T-helper 17 cell (primary cell): ENCODE measurements at places on chromosomes 4 and X.

- DNase-seq, result no peak
Measured at GRCh38 chr4:1627417-1628313, 56.4 kb downstream of the FAM53A start.

GRCh38 chr4:108056418-108056817 lies 66.7 kb downstream of the HADH start:
- DNase-seq, result no peak

GRCh38 chr4:23717528-23718248 lies 172.2 kb downstream of the PPARGC1A start:
- no peak for DNase-seq

GRCh38 chr4:156329779-156330178 lies 376.1 kb upstream of the CTSO start:
- DNase-seq, result no peak

- DNase-seq, result no peak
Measured at GRCh38 chr4:704198-704891, 1.3 kb upstream of the PCGF3 start.

- no peak for DNase-seq
Measured at GRCh38 chr4:56464581-56464980, 2.8 kb upstream of the SRP72 start.

- DNase-seq, result no peak
Measured at GRCh38 chrX:50428174-50428573, 42.5 kb downstream of the DGKK start.

DNA sequence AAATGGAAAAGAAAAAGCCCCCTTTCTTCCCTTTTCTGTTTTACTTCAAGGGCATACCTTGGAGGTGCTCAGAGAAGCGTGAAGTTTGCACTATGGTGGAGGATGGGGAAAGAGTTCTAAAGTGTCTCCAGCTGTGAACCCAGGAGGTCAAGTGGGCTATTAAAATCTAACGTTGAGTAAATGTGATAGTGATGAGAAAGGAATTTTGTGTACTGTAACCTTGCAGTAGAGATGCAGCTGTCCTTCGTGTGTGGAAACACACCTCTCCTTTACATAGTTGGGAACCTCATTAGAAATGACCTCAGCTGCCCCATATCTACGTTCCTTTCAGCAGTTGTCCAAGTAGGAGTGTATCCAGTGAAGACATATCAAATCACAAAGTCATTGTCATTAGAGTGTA lies 26.5 kb downstream of the ADH5 start:
- no peak for DNase-seq

- no peak for DNase-seq
Measured at GRCh38 chr4:7763106-7763505, 176.6 kb downstream of the AFAP1 start.

GRCh38 chr4:1356181-1356998 lies 9.4 kb downstream of the UVSSA start:
- no peak for DNase-seq

DNA sequence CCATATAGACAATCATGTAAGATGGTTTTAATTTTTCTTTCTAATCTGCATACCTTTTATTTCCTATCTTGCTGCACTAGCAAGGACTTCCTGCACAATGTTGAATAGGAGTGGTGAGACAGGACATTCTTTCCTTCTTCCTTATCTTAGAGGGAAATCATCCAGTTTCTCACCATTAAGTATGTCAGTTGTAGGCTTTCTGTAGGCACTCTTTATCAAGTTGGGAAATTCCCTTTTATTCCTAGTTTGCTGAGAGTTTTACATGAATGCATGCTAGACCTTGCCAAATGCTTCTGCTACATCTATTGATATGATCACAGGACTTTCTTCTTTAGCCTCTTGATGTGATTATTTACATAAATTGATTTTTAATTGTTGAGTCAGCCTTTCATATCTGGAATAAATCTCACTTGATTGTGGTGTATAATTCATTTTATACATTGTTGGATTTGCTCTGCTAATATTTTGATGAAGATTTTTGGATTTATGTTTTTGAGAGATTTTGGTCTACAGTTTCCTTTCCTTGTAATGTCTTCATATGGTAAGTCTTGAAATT lies 23.8 kb downstream of the RNF175 start:
- no peak for DNase-seq

DNA sequence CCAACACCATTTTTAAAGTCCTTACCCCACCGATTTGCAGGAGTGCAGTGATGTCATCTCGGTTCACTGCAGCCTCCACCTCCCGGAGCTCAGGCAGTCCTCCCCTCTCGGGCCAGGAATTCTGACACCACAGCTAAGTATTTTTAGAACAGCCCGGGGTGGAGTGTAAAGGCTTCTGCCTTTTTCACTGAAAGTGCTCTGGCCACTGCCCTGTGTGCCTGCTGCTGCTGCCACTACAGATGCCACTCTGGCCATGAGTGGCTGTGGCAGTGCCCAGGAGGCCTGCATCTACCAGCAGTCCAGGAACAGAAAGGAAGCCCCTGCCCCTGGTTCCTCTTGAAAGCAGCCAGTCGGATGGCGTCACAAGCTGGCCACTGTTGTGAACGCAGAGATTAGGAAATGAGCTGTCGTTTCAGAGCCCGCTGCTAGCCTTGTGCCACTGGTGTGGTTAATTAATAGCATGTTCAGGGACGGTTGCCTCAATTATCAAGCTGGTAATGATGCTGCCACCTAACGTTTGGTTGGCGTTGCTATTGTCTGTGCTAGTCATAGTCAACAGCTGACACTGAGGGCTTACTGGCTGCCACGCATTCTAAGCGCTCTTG lies 23.6 kb upstream of the TBC1D14 start:
- no peak for DNase-seq

GRCh38 chr4:26826721-26827120 lies 33.9 kb upstream of the STIM2 start:
- DNase-seq, result no peak

- DNase-seq, result no peak
Measured at GRCh38 chrX:45524296-45524695, 323.6 kb upstream of the DIPK2B start.

- DNase-seq, result no peak
Measured at GRCh38 chr4:148090503-148091476, 351.4 kb downstream of the NR3C2 start.

- DNase-seq, result no peak
Measured at GRCh38 chr4:183403486-183403885, 41.0 kb upstream of the CDKN2AIP start.

DNA sequence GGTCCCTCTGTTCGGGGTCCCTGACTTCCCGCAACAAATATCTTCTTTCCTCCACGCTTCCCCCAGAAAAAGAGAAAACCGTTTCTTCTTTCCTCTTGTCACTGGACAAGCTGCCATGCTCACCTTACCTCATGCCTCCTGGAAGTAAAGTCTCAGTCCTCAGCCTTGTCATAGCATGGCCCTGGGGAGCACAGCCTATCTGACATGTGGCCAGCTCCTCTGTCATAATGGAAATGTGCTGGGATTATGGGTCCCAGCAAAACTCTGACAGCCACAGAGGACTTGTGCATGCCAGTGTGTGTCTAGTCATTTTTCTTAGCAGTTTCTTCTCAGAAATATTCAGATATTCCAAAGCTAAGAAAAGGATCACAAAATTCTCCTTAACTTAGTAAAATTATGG lies 122.4 kb downstream of the AASDH start:
- DNase-seq, result no peak

DNA sequence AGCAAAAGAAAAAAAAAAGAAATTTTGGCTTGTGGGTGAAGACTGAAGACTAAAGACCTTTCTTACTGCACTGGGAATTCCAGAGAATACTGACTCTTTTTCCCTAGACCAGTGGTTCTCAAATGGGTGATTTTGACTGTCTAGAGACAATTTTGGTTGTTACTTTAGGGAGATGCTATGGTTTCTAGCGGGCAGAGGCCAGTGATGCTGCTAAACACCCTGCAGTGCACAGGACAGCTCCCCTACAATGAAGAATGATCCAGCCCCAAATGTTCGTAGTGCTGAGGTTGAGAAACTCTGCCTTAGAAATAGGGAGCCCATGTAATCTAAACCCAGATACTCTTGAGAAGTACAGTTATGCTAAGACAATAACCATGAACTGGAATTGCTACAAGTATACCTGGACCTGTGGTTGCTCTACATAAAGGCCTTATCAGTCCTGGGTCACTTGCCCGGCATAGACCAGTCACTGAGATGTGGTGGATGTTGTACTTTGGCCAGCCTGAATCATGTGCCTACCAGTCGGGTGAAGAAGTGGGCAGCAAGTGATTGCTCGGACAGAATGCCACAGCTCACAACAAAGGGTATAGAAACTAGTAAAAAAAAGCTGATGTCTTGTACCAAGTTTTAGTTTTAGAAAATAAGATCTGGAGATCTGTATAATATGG lies 16.0 kb downstream of the ARHGAP10 start:
- DNase-seq, result no peak

DNA sequence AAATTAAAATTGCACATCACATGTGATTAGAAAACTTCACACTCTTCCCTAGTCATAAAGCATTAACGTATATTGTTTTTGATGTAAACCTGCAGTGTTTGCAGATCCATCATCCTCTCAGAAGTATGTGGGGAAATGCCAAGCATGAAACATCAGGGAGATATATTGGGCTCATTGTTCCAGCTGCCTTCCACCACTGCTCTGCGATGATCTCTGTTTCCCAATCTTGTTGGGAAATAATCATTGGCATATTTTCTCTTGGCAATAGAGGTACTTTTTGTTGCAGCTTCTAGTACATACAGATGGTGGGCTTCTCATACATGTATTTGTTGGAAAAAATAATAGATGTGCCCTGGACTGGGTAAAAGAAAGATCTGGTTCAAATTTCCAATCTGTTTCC lies 466.3 kb upstream of the HS3ST1 start:
- no peak for DNase-seq

- DNase-seq, result no peak
Measured at GRCh38 chr4:16505726-16506125, 279.5 kb upstream of the TAPT1 start.

- no peak for DNase-seq
Measured at GRCh38 chrX:118884552-118885138, 61.0 kb downstream of the ZCCHC12 start.

DNA sequence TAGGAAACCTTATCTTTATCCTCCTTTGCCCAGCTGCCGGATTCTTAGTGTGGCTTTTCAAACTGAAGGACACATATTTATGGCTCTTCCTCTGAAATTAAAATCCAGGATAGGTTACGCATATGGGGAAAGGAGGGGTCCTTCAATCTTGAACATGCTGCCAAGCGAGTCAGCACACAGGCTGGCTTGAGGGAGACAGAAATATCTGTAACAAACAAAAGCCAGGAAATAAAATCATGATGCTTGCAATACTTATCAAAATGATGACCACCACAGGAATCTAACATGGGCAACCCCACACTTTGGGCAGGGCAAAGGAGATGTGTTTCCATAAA lies 196.4 kb upstream of the LDB2 start:
- no peak for DNase-seq

- DNase-seq, result no peak
Measured at GRCh38 chrX:31123335-31123734, 51.5 kb upstream of the FTHL17 start.

DNA sequence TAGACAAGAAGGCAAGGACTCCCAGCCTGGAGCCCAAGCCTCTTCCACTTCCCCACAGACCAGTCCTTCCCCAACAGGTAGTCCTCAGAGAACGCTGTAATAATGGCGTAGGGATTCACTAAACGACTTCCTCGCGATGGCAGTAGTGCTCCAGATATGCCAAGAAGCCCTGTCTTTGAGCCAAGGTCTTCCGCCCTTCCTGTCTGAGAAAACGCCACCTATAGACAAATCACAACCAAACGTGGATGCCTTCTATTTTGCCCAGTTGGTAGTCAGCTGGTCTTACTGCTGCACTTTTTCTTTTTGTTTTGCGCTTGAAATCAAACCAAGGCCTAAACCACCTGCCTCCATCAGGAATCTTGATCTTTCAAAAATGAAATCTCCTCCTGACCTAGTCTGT lies 203.3 kb downstream of the OR13H1 start:
- DNase-seq, result no peak

DNA sequence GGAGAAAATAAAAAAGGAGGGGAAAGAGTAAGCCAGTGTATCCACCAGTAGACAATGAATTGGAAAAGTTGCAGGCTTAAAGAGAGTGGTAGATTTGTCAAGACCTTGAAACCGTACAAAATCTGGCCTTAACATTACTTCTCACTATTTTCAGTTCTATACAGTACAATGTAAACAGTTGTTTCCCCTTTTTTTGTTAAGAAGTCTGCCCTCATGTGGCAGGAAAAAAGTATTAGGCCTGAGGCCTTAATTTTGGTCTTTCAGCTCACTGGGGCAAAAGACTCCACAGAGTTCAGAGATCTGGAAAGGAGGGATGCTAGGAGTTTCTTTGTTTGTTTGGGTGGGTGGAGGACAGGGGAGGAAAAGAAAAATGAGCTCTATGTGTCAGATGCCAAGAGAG lies 92.8 kb upstream of the CCDC160 start:
- no peak for DNase-seq

DNA sequence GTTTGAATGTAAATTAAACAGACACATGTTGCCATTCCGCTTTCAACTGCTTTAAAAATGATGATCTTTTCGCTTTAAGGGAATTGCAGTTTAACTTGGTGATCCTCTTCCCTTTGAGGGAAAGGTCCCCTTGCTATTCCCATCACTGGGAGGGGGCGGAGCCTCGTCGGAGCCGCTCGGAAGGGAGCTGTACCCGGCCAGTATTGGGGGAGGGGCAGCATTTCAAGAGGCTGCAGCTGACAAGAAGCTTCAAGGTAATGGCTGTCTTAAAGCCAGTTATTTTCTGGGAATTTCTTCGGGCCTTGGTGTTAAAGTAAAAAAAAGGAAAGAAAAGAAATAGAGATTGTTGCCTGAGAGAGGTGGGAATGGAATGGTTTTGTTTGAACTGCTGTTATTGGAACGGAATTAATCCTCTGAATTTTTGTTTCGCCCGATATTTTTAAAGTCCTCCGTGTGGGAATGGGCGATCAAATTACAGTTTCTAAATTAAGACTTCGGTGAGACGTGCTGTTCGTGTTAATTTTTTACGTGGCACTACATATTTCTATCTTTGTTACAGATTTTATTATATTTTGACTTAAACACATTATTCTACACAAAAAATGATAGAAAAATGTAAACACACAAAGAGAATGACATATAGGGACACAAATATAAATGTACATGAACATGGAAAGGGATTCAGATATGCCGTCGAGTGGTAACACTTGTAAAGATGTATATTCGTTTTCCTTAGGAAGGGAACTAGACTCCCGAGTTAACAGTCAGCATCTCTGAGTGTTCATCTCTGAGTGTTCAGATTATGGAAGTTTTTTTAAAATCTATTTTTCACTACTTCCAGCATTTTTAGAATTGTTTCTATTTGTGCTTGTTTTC lies 9.2 kb downstream of the PWWP3B start:
- no peak for DNase-seq

GRCh38 chrX:68203211-68203610 lies 230.1 kb downstream of the OPHN1 start:
- DNase-seq, result no peak

DNA sequence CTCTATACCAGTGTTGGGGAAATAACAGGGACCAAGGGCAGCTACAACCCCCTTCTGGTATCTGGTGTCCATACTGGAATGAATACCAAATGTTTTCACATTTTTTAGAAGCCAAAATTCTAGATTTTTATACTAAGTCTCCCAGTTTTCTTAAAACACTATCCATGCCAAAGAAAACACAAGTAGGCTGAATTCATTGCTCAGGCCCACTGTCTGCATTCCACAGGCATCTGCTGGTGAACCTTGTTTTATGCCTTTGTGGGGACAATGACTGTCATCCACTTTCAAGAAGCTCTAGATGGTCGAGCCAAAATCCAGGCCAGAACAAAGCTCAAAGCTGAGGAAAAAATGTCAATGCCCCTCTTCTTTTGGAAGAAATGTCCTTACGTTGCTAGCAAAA lies 213.4 kb upstream of the RASGEF1B start:
- no peak for DNase-seq
